ENCODE measurements at places on chromosomes 6 and 20.

GRCh38 chr6:170532867-170533488, 20.1 kb downstream of the PSMB1 start:
- H3K27ac ChIP-seq, result peak overlapping the region; percentile 56
- no peak for DNase-seq
- peaks cover 4% of the 10 kb centered on the region for H3K4me1 ChIP-seq
- H3K27me3 ChIP-seq, result no peaks in the 10 kb centered on the region

- no peak overlapping the region for H3K4me3 ChIP-seq
- no peaks in the 10 kb centered on the region for H3K27me3 ChIP-seq
- DNase-seq, result no peak
- no peaks in the 10 kb centered on the region for H3K36me3 ChIP-seq
These were observed 482.9 kb upstream of the MAN1A1 start for GRCh38 chr6:119832411-119832810.

DNA sequence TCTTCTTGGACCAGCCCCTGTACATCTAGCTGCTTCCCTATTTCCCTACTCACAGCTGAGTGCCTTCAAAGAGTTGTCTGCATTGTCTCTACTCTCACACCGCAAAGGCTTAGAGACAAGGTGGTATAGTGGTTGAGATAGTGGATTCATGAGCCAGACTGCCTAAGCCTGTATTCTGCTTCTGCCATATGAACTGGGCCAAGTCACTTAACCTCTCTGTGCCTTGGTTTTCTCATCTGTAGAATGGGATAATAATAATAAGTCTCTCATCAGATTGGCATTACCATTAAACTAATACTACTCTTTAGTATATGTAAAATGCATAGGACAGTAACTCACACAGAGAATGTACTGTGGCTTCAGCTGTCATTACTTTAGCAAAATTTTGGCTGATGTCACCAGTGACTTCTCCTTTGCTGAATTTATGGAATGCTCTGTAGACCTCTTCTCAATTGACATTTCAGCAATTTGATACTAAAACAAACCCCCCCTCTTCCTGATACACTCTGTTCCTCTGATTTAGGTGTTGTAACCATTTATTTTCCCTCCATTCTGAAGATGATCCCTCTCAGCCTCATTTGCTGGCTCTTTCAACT, 156.1 kb downstream of the ADAT2 start:
- H3K27me3 ChIP-seq, result no peaks in the 10 kb centered on the region
- H3K36me3 ChIP-seq, result no peaks in the 10 kb centered on the region
- no peak for DNase-seq

GRCh38 chr6:110795271-110795670, 20.0 kb downstream of the CDK19 start:
- no peaks in the 10 kb centered on the region for H3K4me1 ChIP-seq
- no peaks in the 10 kb centered on the region for H3K36me3 ChIP-seq
- H3K27ac ChIP-seq, result no peak overlapping the region
- no peak for DNase-seq
- no peak overlapping the region for H3K4me3 ChIP-seq

DNA sequence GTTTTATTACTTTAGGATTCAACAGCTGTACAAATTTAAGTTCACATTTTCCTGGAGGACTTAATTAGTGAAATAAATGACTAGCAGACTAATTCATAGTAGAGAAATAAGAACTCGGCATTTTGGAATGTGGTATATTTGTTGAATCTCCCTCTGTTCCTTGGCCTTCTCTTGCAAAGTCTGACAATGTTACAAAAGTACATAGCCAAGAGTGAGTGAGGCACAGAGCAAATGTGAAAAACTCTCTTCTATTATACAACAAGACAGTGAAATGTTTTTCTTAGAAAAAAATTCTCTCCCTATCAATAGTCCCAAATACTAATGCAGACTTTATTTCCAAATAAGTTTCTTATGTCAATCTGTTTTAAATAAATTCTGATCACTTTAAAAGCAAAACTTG, 44.2 kb upstream of the TCF21 start:
- DNase-seq, result no peak
- no peak overlapping the region for H3K4me3 ChIP-seq
- no peak overlapping the region for H3K27ac ChIP-seq
- H3K36me3 ChIP-seq, result no peaks in the 10 kb centered on the region

DNA sequence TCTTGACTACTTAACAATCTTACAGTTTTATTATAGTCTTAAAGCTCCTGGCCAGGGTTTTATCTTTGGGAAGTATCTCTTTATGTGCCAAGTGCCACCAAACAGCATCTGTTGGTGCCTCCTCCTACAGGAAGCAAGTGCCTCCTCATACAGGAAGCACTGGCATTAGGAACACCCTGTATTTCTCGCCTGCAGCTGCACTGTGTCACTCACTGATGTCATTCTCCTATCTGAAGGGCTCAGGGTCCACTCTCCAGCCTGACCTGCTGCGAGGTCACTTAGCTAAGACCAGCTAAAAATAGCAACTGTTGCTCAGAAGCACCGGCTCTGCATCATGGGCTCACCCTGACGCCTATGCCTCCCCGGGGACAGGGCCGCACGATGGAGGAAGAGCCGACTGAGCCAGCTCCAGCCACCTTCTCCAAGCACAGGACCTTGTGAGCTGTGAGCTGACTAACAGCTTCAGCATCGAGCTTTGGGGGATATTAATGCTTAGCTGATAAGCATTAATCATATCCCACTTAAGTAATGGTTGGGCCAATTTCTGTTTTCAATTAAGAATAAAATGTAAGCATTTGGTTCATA, 66.3 kb upstream of the CD93 start:
- peak; percentile 87 for DNase-seq
- H3K27ac ChIP-seq, result peak overlapping the region; percentile 85
- no peaks in the 10 kb centered on the region for H3K27me3 ChIP-seq
- H3K4me1 ChIP-seq, result peaks cover 21% of the 10 kb centered on the region
- no peaks in the 10 kb centered on the region for H3K36me3 ChIP-seq

- no peaks in the 10 kb centered on the region for H3K36me3 ChIP-seq
- peak; percentile 52 for DNase-seq
- no peak overlapping the region for H3K4me3 ChIP-seq
- peak overlapping the region; percentile 63 for H3K27ac ChIP-seq
- no peaks in the 10 kb centered on the region for H3K27me3 ChIP-seq
These were observed 79.2 kb upstream of the CD93 start for GRCh38 chr20:23165307-23165750.

GRCh38 chr6:130482645-130483390, 117.0 kb downstream of the TMEM200A start:
- H3K36me3 ChIP-seq, result no peaks in the 10 kb centered on the region
- no peak overlapping the region for H3K4me3 ChIP-seq
- H3K4me1 ChIP-seq, result no peaks in the 10 kb centered on the region
- H3K27me3 ChIP-seq, result no peaks in the 10 kb centered on the region

DNA sequence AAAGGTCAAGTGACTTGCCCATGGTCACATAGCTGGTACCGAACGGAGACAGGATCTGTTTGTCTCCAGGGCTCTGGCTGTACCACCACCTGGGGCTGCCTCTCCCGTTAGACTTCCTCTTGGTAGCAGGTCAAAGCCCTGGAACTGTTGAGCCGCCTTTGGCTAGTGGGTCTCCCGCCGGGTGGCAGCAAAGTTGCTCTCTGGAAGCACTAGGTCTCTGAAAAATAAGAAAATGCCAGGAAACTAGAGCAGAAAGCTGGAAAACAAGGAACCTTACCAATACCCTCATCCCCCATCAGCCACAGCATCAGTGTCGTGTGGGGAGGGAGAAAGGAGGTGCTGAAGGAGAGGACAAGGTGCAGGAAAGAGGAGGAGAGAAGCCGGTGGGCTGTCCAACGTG, 291.0 kb upstream of the SUPT3H start:
- no peak for DNase-seq
- no peaks in the 10 kb centered on the region for H3K36me3 ChIP-seq
- no peak overlapping the region for H3K27ac ChIP-seq
- peaks cover 29% of the 10 kb centered on the region for H3K27me3 ChIP-seq
- peaks cover 3% of the 10 kb centered on the region for H3K4me1 ChIP-seq

GRCh38 chr6:5998236-5998635, 8.5 kb downstream of the NRN1 start:
- H3K4me1 ChIP-seq, result peaks cover 15% of the 10 kb centered on the region
- H3K27ac ChIP-seq, result no peak overlapping the region
- H3K36me3 ChIP-seq, result no peaks in the 10 kb centered on the region
- H3K27me3 ChIP-seq, result peaks cover 100% of the 10 kb centered on the region
- DNase-seq, result no peak

DNA sequence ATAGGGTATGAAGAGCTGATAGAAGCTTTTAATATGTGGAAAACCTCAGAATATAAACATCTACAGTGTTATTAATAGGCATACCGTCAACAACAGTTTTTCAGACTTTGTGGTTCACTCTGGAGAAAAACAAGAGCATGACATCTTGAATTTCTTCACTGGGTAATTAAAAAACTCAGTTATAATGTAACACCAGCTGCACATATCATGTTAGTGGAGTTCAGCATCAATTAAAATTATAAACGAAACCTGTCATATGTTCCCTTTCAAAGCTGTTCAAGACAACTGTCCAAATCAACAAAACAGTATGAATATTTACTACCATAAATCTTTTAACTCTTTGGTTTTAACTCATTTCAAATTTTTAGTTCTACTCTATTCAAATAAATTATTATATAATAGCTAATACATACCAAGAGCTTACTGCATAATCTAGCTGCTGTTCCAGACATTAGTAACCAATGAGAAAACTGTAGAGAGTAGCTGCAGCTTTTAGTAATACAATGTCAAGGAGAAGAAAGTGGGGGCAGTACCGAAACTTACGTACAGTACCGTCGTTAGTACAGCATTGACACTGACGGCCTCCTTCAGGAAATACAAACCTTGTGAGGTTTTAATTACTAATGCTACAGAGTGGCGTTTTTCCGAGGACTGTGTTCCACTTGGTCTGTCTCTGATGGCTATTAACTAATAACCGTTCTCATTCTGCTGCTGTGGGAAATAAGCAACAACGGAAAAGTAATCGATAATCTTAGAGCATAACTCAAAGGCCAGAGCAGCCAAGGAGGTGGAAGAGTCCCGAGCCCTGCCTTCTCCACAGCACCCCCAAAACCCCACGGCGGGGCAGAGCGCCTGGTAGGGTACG, 532 bp upstream of the PM20D2 start:
- H3K27me3 ChIP-seq, result no peaks in the 10 kb centered on the region
- no peaks in the 10 kb centered on the region for H3K36me3 ChIP-seq
- peaks cover 7% of the 10 kb centered on the region for H3K4me1 ChIP-seq
- peak overlapping the region; percentile 75 for H3K4me3 ChIP-seq
- peak overlapping the region; percentile 49 for H3K27ac ChIP-seq

GRCh38 chr6:21524201-21524600, 69.3 kb upstream of the SOX4 start:
- no peaks in the 10 kb centered on the region for H3K36me3 ChIP-seq
- H3K27ac ChIP-seq, result no peak overlapping the region
- H3K4me1 ChIP-seq, result no peaks in the 10 kb centered on the region
- DNase-seq, result no peak
- H3K4me3 ChIP-seq, result no peak overlapping the region

DNA sequence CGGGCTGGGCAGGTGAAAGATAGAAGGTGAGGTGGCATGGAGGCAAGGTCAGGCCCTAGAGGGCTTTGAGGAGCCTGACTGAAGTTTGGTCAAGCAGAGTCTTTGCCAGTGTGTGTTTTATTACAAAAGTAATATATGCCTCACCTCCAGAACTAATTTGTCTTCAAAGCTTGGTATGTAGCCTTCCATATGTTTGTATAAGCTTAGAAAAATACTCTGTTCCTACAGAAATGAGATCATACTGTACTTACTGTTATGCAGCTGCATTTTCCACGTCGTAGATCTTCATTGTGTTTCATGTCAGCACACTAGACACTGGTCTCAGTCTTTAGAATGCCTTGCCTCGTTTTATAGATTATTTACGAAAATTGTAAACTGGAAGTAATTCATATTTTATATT, 61.8 kb downstream of the ANKS1A start:
- DNase-seq, result no peak
- H3K27me3 ChIP-seq, result no peaks in the 10 kb centered on the region
- H3K4me3 ChIP-seq, result no peak overlapping the region
- H3K27ac ChIP-seq, result no peak overlapping the region
- H3K36me3 ChIP-seq, result no peaks in the 10 kb centered on the region

DNA sequence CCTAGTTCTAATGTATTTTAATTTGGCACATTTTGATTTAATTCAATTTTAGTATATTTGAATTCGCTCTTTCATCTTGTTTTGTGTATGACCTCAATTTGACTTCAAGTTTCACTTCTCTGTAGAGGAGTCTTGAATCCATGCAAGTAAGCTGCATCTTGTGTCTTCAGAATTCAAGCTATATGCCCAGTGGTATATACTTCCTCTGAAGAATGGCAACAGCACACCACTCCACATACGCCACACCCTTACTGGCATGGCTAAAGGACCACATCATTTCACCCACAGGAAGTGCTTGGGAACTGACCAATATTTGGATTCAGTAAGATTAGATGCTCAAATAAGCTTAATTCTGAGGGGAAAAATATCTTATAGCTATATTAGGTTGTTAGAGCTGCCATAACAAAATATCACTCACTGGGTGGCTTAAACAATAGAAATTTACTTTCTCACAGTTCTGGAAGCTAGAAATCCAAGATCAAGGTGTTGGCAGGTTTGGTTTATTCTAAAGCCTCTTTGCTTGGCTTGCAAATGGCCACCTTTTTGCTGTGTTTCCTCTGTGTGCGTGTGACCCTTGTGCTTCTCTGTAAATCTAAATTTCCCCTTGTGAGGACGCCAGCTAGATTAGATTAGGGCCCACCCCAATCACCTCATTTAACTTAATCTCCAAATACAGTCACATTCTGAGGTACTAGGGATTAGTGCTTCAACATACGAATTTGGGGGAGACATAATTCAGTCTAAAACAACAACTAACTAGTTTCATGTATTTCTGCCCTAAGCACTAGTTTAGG, 2.8 kb upstream of the ASF1A start:
- H3K27me3 ChIP-seq, result no peaks in the 10 kb centered on the region
- H3K4me3 ChIP-seq, result no peak overlapping the region
- H3K27ac ChIP-seq, result no peak overlapping the region
- DNase-seq, result no peak
- H3K4me1 ChIP-seq, result peaks cover 15% of the 10 kb centered on the region
- no peaks in the 10 kb centered on the region for H3K36me3 ChIP-seq

DNA sequence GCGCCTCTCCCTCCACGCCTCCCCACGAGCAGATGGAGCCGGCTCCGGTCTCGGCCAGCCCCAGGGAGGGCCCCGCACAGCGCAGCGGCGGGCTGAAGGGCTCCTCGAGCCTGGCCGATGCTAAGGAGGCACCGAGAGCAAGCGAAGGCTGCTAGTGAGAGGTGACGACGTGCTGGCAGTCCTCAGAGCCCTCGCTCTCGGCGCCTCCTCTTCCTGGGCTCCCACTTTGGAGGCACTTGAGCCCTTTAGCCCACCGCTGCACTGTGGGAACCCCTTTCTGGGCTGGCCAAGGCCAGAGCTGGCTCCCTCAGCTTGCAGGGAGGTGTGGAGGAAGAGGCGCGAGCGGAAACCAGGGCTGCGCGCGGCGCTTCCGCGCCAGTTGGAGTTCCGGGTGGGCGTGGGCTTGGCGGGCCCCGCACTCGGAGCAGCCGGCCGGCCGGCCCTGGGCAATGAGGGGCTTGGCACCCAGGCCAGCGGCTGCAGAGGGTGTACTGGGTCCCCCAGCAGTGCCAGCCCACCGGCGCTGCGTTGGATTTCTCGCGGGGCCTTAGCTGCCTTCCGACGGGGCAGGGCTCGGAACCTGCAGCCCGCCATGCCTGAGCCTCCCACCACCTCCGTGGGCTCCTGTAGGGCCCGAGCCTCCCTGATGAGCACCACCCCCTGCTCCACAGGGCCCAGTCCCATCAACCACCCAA, 2.5 kb upstream of the TMEM14C start:
- peaks cover 21% of the 10 kb centered on the region for H3K4me1 ChIP-seq
- no peak for DNase-seq
- no peak overlapping the region for H3K4me3 ChIP-seq
- H3K27ac ChIP-seq, result no peak overlapping the region
- no peaks in the 10 kb centered on the region for H3K27me3 ChIP-seq

- DNase-seq, result no peak
- no peaks in the 10 kb centered on the region for H3K27me3 ChIP-seq
- no peak overlapping the region for H3K27ac ChIP-seq
- H3K4me3 ChIP-seq, result no peak overlapping the region
- no peaks in the 10 kb centered on the region for H3K36me3 ChIP-seq
These were observed 131.2 kb downstream of the PLEKHG1 start for GRCh38 chr6:150730801-150731457.
